ENCODE measurements at places on chromosomes 2 and 18.

- no peak for DNase-seq
Measured at GRCh38 chr2:27376866-27377617, 3.5 kb downstream of the ZNF513 start.

GRCh38 chr2:162220368-162220767, 22.9 kb downstream of the FAP start:
- DNase-seq: no peak

GRCh38 chr2:128549094-128549493, 230.4 kb upstream of the HS6ST1 start:
- no peak for DNase-seq

- no peak for DNase-seq
Measured at GRCh38 chr18:37624318-37624717, 58.7 kb upstream of the CELF4 start.

GRCh38 chr2:71190656-71191569, 36.0 kb downstream of the PAIP2B start:
- peak; percentile 53 for DNase-seq

DNA sequence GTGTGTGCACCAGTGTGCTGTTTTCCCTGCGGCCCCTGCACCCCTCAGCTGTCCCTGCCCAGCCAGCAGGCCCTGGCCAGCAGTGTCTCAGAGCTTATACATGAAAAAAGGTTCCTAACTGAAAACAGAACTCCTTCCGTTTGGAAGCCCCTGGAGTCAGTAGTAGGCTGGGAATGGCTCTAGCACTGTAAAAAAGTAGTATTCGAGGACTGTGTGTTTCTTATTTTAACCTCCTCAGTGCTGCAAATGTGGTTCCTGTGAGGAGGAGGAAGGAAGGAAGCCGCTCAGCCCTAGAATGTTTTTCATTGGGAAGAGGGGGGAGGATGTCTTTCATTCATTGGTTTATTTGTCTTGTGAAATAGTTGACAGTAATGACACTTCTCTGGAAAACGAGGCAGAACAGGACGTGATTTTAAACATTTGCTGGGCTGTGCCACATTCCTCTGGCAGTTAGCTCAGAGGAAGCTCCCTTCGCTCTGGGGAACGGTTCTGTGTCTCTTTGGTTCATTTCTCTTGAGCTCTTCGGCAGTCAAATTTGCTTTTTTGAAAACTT, 103.5 kb downstream of the SPTBN1 start:
- peak; percentile 86 for DNase-seq

GRCh38 chr2:69790601-69790959, 38.9 kb upstream of the GMCL1 start:
- DNase-seq: no peak
